ENCODE measurements at places on chromosomes 12 and 14.
A peak's percentile ranks its signal among the peaks of the same experiment; 100 is the strongest.

- no peak for DNase-seq
Measured at GRCh38 chr12:24023081-24023480, 73.6 kb upstream of the SOX5 start.

- no peak for DNase-seq
Measured at GRCh38 chr12:111439657-111440151, 34.0 kb downstream of the SH2B3 start.

GRCh38 chr12:132502149-132502881 lies 12.4 kb downstream of the FBRSL1 start:
- no peak for DNase-seq

DNA sequence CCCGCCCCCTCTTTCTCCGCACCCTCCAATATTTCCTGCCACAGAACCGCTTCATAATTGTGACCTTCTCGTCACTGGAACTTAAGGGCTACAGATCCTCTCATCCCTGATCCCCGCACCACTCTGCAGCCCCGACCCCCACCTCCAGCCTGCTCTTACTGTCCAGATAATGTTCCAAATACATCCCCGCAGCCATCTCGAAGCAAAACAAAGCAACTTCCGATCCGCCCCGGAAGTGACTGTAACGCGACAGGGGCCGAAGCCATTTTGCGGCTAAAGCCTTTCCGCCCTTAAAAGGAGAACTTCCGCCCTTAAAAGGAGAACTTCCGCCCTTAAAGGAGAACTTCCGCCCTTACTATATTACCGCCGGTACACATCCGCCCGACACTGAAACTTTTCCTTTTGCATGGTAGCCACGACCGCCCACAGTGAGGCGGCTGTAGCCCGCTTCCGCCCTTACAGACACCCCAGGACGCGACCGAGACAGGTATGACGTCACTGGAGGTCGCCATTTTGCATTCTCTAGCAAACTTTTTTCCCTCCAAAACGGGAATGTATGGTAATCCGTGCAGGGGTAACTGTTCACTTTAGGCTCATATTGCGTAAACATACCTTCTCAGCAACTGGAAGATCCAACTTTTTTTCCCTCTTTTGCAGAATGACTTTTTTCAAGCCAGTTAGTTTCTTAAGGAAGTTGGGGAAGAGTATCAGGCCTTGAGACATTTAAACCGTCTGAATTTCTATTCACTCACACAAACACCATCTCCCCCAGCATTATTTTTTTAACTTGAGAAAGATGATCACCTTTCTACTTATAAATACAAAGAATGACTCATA lies at the start of gene ING4:
ING4 (minus strand) TSS at position 214 of the 837 bp plus-strand sequence; CDS start at position 196, 18 bp downstream.
- DNase-seq = peak; percentile 87

GRCh38 chr12:86435053-86435452 lies 178.9 kb upstream of the MGAT4C start:
- DNase-seq = no peak

DNA sequence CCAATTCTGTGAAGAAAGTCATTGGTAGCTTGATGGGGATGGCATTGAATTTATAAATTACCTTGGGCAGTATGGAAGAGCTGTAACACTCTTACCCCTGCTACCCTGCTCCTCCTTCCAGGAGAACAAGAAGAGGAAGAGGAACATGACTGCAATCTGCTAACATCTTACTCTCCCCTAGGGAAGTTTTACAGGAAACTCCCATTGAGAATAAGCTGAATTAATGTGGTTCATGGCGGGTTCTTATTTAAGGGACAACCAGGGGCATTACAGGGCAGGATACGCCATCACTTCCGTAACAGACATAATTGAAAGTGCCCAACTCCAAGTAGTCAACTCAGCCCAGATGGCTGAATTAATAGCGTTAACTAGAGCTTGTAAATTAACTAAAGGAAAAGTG lies 9.4 kb upstream of the PSMC1 start:
- DNase-seq = no peak

- no peak for DNase-seq
Measured at GRCh38 chr12:67274186-67274585, 5.0 kb downstream of the CAND1 start.

- no peak for DNase-seq
Measured at GRCh38 chr12:6810758-6811157, 10.9 kb upstream of the GPR162 start.

DNA sequence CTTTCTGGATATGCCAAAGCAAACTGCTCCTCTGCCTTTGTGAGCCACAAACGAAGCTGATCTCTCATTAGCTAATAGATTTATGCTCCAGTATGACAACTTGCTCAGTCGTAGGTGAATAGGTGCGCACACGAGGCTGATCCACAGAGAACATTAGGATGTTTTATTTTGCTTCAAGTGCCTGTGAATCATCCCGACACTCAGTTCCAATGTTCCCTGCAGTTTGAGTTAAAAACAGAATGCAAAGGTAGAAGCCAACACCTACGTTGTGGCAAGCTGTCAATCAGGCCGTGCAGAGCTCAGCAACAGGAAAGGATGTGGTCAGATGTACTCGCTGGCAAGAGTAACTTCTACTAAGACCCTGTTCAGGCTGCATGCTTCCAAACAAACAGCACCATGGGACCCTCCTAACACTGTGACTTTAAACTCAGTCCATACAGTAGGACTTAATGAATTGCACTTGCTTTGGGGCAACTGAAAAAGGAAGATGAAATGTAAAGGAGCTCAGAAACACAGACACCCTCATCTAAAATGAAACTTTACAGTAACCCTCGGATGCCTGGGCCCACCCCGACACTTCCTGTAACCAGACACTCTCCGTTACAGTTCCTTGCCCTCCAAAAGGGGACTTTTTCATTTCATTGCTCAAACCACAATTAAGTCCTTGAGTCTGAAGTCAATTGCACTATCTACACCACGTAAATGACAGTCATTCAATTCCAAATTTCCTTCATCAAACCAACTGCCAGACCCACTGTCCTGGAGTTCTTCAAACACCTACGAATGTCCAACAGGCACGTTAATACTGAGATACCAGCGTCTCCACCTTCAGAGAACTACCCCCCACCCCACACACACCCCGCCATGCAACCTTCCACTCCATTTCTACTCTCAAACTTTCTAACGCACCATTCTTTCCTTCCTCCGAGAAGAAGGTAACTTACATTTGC lies 1.6 kb downstream of the CCDC88C start:
- DNase-seq = peak; percentile 32

GRCh38 chr12:68743356-68743755 lies 2.6 kb upstream of the SLC35E3 start:
- no peak for DNase-seq

DNA sequence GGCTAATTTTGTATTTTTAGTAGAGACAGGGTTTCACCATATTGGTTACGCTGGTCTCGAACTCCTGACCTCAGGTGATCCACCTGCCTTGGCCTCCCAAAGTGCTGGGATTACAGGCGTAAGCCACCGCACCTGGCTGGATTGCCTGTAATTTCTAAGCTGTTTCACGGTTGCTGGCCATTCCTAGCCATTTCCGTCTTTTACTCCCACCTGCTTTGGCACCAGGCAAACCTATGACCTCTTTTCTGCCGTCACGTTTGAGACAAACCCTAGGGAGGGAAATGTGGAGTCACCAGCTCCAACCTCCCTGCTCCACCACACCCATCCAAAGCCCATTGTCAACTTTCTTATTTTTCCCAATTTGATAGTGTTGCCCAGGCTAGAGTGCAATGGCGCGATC lies 1.2 kb downstream of the GPR132 start:
- DNase-seq = no peak

GRCh38 chr12:52321418-52321817 lies 220 bp upstream of the KRT83 start:
- DNase-seq = no peak

GRCh38 chr14:61754627-61755381 lies 7.4 kb upstream of the SNAPC1 start:
- no peak for DNase-seq

- DNase-seq = no peak
Measured at GRCh38 chr12:10847744-10848143, 1.5 kb downstream of the PRR4 start.

DNA sequence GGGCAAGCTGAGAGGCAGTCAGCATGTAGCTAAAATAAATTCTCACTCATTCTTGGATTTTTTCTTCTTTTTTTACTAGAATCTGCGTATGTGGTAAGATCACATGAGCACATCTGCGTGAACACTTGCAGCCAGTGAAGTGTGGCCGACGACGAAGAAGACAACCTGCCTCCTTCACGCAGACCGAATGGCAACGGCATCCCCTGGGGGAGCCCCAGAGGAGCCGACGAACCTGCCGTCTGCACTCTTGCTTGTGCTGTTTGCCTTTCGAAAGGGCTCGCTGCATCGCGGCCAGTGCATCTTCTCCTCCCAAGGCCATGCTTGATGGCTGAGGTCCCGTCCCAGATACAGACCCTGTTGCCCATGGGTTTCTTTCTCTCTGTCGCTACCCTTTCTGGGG lies 113.8 kb downstream of the KCNK10 start:
- DNase-seq = no peak

- DNase-seq = no peak
Measured at GRCh38 chr12:45705404-45705803, 24.1 kb upstream of the ARID2 start.

DNA sequence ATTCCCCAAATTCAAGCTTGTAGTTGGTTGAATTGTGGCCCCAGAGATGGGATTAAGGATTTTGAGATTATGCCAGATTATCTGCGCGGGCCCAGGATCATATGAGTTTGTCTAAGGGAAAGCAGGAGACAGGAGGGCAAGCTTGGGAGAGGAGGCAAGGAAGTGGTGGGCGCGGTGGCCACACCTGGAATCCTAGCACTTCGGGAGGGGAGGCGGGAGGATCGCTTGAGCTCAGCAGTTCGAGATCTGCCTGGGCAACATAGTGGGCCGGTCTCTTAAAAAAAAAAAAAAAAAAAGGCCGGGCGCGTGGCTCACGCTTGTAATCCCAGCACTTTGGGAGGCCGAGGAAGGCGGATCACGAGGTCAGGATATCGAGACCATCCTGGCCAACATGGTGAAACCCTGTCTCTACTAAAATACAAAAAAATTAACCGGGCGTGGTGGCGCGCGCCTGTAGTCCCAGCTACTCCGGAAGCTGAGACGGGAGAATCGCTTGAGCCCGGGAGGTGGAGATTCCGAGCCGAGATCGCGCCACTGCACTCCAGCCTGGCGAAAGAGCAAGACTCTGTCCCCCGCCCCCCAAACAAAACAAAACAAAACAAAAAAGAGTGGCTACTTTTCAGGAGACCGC lies 881 bp upstream of the PUS1 start:
- DNase-seq = no peak

DNA sequence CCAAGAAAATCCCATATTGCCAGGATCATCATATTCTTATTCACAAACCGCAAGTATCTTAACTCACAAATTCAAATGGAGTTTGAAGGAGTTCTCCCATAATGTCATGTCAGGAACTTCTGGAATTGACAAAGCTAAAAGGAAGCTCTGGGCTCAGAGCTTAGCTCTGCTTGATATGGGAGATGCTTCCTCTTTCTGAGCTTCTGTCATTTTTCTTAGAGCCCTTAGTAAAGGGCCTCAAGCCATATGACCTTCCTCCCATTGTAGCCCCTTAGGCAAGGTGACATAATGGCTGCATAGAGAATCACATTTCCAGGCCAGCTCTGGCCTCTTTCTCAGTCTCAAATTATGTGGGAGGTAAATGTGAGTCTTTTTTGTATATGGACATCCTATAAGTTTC lies 40.9 kb downstream of the SLC4A8 start:
- no peak for DNase-seq

- DNase-seq = peak; percentile 26
Measured at GRCh38 chr12:122356192-122356635, 66.3 kb downstream of the CLIP1 start.

- DNase-seq = peak; percentile 33
Measured at GRCh38 chr14:88492272-88493089, 62.3 kb downstream of the PTPN21 start.

DNA sequence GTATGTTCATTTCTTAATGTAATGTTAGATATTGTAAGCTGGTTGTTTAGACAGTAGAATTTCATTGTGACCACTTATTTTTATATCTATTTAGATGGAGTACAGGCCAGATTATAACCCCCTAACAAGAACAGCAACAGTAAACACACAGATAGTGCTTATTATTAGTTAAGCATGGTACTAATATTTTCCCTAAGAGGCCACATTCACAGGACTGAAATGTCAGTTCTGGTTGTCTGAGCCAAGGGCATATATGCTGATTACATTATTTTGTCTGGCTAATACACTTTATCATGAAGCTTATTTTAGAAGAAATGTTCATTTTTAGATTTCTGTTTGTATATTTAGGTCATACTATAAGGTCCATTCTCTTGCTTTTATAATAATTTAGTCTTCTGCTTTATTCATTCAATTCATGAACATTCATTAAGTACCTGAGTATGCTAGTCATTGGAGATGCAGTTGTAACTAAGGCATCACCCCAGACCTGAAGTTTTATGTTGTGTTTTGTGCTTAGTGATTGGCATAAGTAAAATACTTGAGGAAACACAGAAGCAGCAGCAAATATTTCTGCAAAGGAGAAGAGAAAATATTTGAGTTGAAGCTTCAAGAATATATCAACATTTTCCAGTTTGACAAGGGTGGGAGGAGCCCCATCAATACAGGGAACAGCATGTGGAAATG lies 413.7 kb downstream of the RAD51B start:
- no peak for DNase-seq

DNA sequence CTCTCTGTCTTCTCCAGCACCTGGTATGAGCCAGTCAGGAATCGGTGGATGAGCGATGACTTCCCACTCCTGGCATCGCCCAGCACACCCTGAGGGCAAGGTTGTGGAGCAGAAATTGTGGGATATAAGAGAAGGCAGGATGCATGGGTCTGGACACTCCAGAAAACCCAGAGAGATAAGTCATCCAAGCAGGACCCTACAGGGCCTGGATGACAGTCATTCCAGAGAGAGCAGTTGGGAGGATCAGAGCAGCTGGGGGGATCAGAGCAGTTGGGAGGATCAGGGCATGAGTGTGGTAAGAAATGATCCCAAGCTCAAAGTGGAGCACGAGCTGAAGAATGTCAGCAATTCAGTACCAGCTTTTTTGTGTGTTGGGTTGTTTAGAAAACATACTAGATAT lies 4.0 kb downstream of the AGAP2 start:
- no peak for DNase-seq

GRCh38 chr12:51448618-51449256 lies 24.1 kb downstream of the SLC4A8 start:
- no peak for DNase-seq

DNA sequence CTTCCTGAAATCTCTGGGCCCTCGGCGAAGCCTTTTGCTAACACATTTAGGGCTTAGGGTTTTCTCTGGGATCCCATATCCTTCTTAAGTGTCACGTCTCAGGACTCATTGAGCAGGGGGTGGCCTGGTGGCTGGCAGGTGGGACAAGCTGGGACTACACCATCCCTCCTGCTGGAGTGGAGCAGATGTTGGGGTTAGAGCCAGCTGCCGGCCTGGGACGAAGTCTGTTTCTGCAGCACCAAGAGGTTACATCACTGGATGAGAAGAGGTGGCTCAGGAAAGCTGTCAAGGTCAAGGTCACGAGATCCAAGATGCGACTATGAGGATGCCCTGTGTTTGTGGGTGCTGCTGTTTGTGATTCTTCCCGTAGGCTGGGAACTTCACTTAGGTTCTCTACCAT lies 16.3 kb downstream of the SMCO2 start:
- DNase-seq = no peak

DNA sequence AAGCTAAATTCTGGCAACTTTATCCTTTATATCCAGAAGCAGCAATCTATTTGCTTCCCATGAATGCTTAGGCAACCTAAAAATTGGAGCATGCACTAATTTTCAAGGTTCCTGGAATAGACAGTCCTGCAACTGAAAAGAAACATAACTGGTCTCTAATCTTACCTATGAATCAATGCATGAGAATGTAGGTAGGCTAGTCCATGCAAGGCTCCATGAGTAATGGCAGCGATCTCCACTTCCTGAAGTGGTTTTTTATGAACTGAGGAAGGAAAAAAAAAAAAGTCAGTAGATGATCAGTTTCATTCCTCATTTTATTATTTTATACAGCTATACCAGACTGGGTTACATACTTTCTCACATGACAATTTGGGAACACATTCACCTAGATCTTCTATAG lies 102.0 kb downstream of the PEBP1 start:
- no peak for DNase-seq
